Kidney (tissue), 22 donors: ENCODE measurements at places on chromosomes 13 and 19. TPM values are rescaled to one million over a fixed set of nuclear protein-coding genes. Genes with fewer than 3 reads are reported as not detected.

PPP1R37 gene
- 21.6 TPM for polyA plus RNA-seq

- DNase-seq, result no peak
Observed at GRCh38 chr19:17078920-17079709, 3.5 kb downstream of the MYO9B start.

DNA sequence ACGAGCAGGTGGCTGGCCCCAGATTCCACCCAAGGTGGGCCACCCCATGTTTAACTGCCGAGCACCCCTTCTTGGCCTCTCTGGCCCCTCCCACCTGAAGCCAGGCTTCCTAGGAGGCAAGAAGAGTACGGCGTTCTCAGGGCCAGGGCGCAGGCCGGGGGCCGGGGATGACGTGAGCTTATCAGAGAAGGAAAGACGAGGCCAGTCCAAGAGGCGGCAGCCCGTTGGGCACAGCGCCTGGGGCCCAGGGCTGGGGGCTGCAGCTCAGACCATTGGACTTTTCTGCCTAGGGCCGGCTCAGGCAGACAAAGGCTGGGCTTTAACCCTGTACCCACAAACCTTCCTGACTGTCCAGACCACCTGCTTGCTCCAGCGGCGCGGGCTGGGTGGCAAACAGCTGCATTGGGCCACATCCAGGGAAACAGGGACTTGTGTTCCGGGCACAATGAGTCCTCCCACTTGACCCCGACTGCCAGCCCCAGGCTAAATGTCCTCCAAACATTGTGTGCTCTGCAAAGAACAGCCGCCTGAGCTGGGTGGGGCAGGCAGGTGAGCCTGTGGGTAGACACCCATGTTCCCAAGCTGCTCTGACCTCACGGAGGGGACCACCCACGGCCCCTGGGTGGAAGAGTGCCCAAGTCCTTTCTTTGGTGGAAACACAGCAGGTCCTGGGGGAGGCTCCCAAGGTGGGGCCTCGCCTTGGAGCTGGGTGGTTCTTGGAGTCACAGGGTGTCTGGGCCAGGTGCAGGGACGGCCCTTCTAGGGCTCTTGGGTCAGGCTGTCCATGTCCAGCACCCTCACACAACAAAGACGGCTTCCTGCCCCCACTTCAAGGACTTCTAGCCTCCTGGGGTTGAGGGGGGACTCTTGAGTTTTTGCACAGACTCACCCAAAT, 21.9 kb downstream of the COMP start:
- no peak for DNase-seq

GRCh38 chr13:99992949-99993351, 11.4 kb downstream of the ZIC2 start:
- DNase-seq, result peak; percentile 5

CIRBP gene
- polyA plus RNA-seq, result 408 TPM

GRCh38 chr13:21849323-21849722, 178.4 kb downstream of the FGF9 start:
- DNase-seq, result peak; percentile 42

FXYD1 gene
- polyA plus RNA-seq, result 39.0 TPM

DNA sequence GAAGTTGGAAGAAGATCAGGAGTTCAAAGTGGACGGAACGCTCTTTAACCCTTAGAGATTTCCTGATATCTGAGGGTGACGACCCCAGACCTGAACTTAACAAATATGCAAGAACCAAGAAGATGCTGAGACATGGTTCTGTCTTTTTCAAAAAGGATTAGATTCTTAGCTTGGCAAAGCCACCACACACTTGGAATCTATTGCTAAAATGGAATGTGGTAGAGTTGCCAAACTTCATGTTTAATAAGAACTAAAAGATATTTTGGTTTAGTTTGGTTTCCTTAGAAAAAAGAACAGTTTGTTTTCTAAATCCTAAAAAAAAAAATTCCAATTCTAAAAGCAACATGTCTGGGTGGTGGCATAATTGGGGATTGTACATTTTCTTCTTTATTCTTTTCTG, 29.5 kb downstream of the UNC13A start:
- no peak for DNase-seq

DIRAS1 gene
- polyA plus RNA-seq, result 7.6 TPM

- peak; percentile 100 for DNase-seq
Observed at GRCh38 chr19:44891016-44891882, at the start of gene TOMM40. Gene TOMM40, plus strand, starts transcription at chr19:44891254. Its CDS starts 162 bp downstream, at chr19:44891416.

LGALS16 gene
- not detected for polyA plus RNA-seq

GRCh38 chr19:45468803-45469131, 971 bp downstream of the FOSB start:
- peak; percentile 45 for DNase-seq

DNA sequence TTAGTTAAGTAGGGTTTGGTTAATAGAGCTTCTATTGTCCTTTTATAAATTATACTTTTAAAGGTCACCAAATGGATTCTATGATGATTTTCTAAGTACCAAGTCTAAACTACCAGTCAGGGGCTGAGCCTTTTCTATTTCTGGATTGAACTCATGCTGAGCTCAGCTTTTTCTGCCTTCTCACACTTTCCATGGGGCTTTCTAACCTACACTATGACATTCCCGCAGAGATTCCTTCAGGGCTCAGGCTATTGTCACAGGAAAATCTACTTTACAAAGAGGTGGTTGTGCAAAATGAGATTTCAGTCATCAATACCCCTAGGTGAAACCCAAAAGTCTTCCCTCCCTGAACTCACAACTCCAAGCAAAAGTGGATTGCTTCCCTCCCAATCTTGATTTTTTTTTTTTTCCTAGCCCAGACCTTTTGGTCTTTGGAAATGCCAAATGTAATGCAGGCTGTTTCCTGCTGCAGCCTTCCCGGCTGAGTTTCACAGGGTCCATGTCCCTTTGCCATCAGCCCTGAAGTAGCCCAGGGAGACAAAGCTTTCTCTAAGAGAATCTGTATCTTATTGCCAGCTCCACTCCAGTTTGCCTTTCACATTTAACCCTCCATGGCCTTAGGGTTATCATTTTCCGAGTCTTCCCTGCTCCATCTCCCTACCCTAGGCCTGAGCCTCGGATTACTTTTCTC, 13.6 kb downstream of the C13orf42 start:
- DNase-seq, result no peak

- no peak for DNase-seq
Observed at GRCh38 chr13:46102255-46102605, 2.6 kb downstream of the CPB2 start.

DNA sequence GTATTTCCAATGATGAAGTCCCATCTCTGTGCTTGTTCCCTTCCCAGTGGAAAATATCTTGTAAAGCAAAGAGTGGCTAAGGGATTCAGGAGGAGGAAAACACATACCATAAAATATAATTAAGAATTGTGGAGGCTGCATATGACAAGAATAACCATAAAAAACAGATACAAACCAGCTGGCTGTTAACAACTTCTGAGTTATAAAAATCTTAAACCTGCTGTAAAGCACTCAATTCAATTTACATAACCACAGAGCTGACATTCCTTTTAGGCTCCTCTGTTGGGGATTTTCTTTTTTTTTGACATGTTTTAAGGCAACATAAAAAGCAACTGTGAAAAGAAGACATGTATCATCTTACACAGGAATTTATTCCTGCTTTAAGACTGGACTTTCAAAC, 207.6 kb downstream of the DACH1 start:
- DNase-seq, result peak; percentile 65

DNA sequence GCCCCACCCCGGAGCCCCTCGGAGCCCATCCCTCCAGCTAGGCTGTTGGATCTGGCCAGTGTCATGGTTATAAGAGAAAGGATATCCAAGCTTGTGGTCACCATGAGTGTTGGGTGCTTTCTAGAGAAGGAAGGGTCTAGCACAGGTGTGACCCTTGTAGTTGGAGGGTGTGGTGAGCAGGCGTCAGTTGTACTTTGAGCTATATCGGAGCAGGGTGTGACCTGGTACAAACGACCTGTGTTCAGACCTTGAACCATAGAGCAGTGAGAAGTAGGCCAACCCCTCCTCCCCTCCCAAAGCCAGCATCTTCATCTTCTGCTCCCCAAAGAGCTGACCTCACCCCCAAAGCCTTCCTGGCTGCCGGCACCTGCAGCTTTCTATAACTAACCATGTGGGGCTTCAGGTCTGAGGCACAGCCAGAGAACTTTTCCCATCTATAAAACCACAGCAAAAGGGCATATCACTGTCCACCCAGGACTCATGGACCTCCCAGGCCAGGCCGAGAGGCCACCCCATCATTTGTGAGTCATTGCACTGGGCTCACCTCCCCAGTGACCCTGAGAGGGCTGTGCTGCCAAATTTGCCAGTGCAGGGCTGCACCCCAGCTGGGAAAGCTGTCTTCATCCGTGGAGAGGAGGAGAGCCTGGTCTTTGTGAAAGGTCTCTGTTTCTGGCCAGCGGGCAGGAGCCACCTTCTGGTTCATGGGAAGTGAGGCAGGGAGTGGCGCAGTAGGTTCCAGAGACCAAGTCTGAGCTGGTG, 14.2 kb downstream of the RAB8A start:
- DNase-seq, result no peak

GRCh38 chr19:29704562-29705558, 10.2 kb downstream of the C19orf12 start:
- no peak for DNase-seq

DNA sequence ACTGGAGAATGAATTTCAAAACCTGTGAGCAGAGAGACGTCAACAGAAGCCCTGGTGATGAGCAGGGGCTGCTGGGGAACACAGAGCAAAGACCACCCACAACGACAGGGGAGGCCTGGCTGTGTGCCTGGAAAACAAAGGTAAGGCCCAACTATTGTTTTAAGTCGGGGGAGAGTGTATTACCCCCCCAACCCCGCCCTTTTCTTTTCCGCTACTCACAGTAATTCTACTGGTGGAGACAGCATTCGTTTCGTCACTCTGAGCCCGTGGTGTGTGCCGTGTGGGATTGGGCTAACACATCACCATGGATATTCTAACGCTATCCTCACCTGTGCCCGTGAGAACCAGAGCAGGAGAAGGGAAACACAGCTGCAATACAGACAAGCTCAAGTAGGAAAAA, 18.6 kb upstream of the ADPRHL1 start:
- DNase-seq, result no peak

- no peak for DNase-seq
Observed at GRCh38 chr13:99312493-99312883, 5.3 kb upstream of the GPR183 start.

DIAPH3 gene
- polyA plus RNA-seq, result 2.7 TPM

HSD11B1L gene
- 29.9 TPM for polyA plus RNA-seq

FBN3 gene
- polyA plus RNA-seq, result 0.56 TPM

DNA sequence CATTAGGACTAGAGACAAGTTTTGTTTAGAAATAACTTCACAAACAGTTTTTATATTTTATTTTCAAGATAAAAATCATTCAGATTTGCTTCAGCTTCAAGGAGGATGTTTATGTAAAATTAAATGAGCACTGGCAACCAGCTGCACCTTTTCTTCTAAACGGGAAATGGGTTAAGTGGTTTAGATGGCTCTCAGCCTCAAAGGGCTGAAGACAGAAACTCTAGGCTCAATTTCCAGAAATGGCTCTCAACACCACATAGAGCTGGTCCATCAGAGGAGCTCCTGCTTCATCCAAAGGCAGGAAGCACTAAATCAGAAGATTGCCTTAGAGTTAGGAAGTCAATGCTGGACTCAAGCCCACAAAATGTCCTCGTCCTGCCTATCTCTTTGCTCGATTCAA, 74.7 kb downstream of the ZNF429 start:
- DNase-seq, result no peak

DNA sequence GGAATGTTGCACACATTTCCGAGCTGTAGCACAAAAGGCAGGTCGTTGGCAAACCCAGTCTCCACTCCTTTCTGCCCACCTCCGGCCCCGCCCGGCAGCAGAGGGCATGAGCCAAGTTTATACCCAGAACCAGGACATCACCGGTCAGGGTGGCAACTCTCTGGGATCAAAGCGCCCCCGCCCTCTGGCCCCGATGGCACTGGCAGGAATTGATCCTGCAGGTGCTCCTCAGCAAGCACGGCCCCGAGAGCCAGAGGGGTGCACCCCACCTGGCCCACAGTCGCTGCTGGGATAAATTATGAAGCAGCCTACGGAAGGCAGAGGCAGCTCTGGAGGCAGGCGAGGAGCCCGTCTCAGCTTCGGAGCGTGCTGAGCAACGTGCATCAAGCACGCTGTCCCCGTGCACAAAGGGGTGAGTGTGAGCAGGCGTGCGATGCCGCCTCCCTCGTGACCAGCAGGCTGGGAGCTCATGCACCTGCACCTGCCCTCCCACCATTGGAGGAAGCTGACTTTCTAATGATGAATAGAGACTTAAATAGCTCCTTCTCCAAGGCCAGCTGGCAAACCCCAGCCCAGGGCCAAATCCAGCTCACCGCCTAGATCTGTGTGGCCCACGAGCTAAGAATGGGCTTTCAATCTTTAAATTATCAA, 25.7 kb downstream of the SHC2 start:
- DNase-seq, result peak; percentile 67

MED4 gene
- polyA plus RNA-seq, result 54.3 TPM

DNA sequence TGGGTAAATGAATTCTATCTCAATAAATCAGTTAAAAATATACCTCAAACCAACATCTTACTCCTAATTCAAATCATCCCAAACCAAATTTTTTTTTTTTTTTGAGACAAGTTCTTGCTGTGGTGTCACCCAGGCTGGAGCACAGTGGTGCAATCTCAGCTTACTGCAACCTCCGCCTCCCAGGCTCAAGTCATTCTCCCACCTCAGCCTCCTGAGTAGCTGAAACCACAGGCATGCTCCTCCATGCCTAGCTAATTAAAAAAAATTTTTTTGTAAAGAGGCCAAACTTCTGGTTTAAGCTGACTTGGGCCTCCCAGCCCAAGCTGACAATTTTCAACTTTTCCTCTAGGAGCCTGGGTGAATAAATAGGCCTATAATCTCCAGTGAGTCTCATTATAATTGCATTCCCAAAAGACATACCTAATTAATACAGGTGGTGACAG, 22.1 kb upstream of the OLFM2 start:
- DNase-seq, result no peak

GRCh38 chr13:101455863-101456262, 3.4 kb downstream of the ITGBL1 start:
- DNase-seq, result no peak

- DNase-seq, result peak; percentile 58
Observed at GRCh38 chr19:13153569-13154240, 3.5 kb downstream of the IER2 start.

DNA sequence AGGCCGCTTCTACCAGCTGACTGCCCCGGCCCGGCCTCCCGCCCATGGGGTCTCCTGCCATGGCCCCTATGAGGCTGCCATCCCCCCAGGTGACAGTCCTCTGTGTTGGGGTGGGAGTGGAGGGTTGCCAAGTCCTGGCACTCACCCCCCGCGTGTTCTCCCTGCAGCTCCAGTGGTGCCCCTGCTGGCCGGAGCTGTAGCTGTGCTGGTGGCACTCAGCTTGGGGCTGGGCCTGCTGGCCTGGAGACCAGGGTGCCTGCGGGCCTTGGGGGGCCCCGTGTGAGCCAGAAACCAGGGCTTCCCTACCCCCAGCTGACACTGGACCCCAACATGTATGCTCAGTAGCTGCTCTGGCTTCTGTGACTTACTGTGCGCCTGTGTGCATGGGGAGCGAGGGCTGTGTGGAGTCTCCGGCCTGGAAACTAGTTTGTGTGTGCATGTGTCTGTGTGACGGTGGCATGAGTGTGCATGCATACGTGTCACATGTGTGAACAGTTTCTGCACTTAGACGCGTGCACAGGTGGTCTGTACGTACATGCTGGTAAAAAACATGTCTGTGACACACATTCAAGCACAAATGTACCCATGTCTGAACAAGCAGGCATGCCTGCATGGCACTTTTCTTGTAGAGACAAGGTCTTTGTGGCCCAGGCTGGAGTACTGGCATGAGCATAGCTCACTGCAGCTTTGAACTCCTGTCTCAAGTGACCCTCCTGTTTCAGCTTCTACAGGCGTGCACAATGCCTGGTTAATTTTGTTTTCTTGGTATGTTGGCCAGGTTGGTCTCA, 4.9 kb downstream of the ACP4 start:
- peak; percentile 42 for DNase-seq
